ENCODE measurements at places on chromosomes 4 and X.

DNA sequence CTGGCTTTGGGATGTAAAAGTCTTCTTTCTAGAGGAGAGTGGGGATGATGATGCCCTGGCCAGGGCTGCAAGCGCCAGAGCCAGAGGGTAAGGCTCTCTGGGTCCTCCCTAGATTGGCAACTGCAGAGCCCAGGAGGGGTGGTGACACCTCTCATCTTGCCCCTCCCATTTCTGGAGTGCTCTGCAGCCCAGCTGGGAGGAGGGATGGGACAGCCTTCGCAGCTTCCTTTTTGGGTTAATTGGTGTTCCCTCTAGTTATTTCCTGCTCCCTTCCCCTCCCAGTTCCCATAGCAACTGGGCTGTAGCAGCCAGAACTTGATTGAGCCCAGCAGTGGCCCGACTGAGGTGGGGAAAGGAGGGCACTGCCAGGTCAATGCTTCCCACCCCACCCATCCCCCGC lies 19.2 kb downstream of the NALF2 start:
- DNase-seq = no peak

DNA sequence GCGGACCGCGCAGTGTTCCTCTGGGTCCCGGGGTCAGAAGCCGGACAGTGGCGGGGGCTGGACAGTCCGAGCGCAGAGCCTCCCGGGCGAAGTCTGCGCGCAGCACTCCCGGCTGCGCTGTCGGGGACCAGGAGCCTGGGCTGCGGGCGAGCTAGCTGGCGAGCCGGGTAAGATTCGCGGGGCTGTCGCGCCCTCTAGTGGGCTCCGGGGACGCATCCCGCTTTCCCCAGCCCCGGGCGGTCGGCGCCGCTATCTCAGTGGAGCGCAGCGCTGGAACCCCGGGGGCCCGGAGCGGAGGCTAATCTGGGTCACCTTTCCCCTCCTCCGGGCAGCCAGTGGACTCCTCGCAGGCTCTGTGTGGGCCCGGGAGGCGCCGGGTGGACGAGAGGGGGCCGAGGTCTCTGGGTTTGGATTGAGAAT lies 4.2 kb downstream of the PDGFRA start:
- DNase-seq = peak; percentile 89

- no peak for DNase-seq
Observed at GRCh38 chr4:165666836-165667235, 206.2 kb upstream of the TLL1 start.

- no peak for DNase-seq
Observed at GRCh38 chr4:176238826-176239225, 30.2 kb downstream of the ASB5 start.

DNA sequence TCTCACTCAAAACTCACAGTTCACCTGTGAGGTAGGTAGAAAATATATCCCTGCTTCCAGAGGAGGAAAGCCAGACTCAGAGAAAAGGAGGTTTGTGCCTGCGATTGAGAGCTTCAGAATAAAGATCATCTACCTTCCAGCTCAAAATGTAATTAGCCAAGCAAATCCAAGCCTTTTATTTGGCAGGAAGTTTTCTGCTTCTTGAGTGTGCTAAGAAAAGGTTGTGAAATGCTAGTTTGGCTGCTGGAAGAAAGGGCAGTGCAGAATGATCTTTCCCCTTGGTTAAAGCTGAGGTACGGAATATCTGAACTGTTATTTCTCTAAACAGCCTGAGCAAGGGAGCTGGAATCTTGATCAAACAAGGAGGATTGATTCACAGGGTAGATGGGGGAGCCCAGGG lies 59.7 kb upstream of the VCX3B start:
- no peak for DNase-seq

DNA sequence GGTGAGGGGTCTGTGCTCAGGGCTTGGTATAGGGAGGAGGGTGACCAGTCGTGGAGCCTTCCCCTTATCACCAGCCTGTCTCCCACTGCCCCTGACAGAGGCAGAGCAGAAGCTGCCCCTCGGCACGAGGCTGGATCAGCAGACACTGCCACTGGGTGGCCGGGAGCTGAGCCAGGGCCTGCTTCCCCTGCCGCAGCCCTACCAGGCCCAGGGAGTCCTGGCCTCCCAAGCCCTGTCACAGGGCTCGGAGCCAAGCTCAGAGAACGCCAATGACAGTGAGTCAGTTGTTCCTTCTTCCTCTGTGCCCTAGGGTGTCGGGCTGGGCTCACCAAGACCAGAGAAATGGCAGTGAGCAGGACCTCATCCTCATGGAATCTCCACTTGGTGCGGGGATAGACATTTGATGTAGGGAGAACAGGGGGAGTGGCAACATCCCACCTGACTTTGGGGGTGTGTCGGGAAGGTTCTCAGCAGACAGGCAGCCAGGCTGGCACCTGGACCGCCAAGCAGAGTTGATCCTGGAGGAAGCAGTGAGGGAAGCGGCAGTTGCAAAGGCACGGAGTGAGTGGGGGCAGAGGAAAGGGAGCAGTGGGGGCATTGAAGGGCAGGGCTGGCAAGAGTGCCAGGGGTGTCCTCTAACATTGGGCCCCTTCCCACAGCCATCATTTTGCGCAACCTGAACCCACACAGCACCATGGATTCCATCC lies 14.3 kb upstream of the UBA1 start:
- no peak for DNase-seq

All from stimulated activated CD4-positive, alpha-beta T cell treated with anti-CD3 and anti-CD28 coated beads, Interleukin-15, amount 100 ng/mL, for 24 hours (primary cell).